ENCODE measurements at places on chromosomes 3 and 15. TPM values are rescaled to one million over a fixed set of nuclear protein-coding genes. Genes with fewer than 3 reads are reported as not detected.

- no peak overlapping the region for H3K4me3 ChIP-seq
- no peak for DNase-seq
- H3K36me3 ChIP-seq = no peaks in the 10 kb centered on the region
- no peaks in the 10 kb centered on the region for H3K27me3 ChIP-seq
- H3K4me1 ChIP-seq = no peaks in the 10 kb centered on the region
- H3K27ac ChIP-seq = no peak overlapping the region
Observed at GRCh38 chr3:112304611-112305010, 10.6 kb upstream of the SLC9C1 start.

DNA sequence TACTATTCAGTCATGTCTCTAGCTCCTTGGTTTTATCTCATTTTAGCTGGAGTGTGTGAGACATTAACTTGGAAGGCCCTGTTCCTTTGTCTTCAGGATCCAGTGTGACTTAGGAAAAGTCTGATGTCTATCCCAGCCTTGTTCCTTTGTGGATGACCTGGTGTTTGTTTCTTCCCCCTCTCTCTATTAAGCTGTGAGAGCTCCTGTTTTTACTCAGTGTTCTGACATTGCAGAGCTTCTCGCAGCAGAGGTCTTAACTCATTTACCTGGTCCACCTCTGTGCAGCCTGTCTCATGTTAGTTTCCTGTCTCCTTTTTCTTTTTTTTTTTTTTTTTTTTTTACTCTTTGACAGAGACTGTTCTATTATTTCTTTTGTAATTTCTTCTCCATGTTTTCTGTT, 43.1 kb downstream of the KLF13 start:
- H3K27me3 ChIP-seq = no peaks in the 10 kb centered on the region
- no peak for DNase-seq
- peaks cover 31% of the 10 kb centered on the region for H3K36me3 ChIP-seq
- peak overlapping the region; percentile 55 for H3K4me3 ChIP-seq

DNA sequence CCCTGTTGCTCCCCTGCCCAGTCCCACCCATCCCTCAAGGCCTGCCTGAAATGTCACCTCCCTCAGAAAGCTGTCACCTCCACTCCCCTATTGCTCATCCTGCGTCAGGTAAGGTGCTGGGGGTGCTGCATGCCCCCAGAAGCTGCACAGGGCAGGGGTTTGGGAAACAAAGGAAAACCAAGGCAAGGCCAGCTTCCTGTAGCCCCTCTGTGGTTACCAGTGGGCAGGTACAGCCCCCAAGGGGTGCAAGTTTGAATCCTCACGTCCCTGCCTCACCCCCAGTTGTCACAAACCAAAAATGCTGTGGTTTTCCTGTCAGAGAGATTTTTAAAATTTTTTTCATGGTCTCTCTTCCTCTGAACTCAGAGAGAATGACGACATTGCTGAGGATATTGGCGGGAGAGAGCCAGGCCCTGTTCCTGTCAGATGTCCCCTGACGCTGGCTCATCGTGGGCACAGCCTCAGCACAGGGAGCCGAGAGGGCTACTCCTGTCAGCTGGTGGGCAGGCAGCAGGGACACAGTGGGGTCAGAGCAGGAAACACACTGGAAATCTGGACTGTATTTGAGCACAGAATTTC, 27.0 kb downstream of the PSTPIP1 start:
- H3K27me3 ChIP-seq = no peaks in the 10 kb centered on the region
- DNase-seq = peak; percentile 55

DNA sequence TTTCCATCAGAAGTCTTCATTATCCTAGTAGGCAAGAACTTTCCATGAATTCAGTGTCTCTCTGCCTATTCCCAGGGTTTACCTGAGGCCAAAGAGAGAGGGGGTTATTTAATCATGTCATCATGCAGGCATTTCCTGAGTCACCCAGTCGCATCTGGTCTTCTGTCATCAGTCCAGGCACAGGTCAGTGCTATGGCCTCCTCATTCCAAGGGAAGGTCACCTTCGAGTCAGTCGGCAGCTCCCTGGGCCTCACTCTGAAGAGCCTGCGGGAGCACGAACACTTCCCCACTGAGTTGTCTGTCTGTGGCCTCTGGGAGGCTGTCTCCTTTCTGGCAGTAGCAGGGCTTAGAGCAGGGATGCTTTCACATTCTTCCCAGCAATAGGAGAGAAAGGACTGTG, 26.2 kb upstream of the LRTM1 start:
- H3K27ac ChIP-seq = no peak overlapping the region
- no peak overlapping the region for H3K4me3 ChIP-seq
- no peaks in the 10 kb centered on the region for H3K36me3 ChIP-seq
- no peaks in the 10 kb centered on the region for H3K4me1 ChIP-seq

DNA sequence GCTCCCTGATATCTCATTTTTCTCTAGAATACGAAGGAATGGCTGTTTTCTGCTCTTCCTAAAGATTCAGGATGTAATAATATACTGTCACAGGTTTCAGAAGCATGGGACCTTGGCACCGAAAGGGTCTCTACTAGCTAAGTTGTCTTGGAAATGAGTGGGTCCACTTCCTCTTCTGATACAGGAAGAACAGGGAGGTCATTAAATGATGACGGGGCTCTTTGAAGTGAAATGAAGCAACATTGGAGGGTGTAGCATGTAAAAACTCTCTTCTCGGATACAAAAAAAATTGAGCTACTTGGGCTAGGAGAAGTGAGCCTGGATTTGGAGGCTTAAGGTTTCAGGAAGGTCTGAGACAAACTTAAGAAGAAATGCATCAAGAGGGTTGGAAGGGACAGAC, 349.8 kb upstream of the TPRG1 start:
- H3K4me1 ChIP-seq = peaks cover 16% of the 10 kb centered on the region
- H3K27me3 ChIP-seq = no peaks in the 10 kb centered on the region
- H3K27ac ChIP-seq = no peak overlapping the region
- H3K36me3 ChIP-seq = no peaks in the 10 kb centered on the region

GRCh38 chr3:131988209-131988608, 46.6 kb downstream of the CPNE4 start:
- DNase-seq = no peak
- H3K4me1 ChIP-seq = no peaks in the 10 kb centered on the region
- H3K36me3 ChIP-seq = peaks cover 5% of the 10 kb centered on the region
- no peak overlapping the region for H3K27ac ChIP-seq
- peaks cover 9% of the 10 kb centered on the region for H3K27me3 ChIP-seq

GRCh38 chr3:146161663-146162002, 649 bp upstream of the PLOD2 start:
- no peak overlapping the region for H3K27ac ChIP-seq
- peaks cover 2% of the 10 kb centered on the region for H3K36me3 ChIP-seq
- peaks cover 70% of the 10 kb centered on the region for H3K27me3 ChIP-seq
- H3K4me1 ChIP-seq = peaks cover 10% of the 10 kb centered on the region
- H3K4me3 ChIP-seq = peak overlapping the region; percentile 68
- no peak for DNase-seq

DNA sequence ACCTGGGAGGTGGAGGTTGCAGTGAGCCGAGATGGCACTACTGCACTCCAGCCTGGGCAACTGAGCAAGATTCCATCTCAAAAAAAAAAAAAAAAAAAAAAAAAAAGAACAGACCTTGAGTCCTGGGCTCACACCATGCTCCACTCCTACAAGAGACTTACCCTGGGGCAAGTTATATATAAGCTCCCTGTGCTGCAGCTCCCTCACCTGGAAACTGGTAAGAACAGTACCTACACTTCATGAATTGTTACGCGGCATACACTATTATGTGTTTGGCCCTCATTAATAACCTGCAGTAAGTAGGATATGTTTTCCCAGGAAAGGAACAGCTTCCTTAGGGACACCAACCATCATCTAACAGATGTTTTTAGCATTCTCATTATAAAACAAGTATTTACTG, 119.6 kb downstream of the FMN1 start:
- H3K27me3 ChIP-seq = no peaks in the 10 kb centered on the region
- H3K4me1 ChIP-seq = no peaks in the 10 kb centered on the region
- H3K27ac ChIP-seq = no peak overlapping the region
- H3K4me3 ChIP-seq = no peak overlapping the region

DNA sequence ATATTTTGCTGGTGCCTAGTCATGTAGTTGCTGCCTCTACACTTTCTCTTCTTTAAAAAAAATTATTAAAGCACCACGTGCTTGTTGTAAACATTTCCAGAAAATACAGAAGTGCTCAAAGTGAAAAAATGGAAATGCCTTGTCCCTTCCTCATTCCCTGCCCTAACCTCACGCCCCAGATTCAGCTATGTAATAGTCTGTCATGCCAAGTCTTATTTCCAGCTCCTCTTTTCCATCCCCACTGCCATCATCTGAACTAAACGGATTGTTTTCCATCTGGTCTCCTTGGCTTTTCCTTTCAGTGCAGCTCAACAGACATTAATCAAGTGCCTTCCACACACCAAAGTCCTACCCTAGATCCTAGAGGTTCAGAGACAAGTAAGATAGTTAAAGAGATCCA, 15.5 kb downstream of the ZNF774 start:
- no peaks in the 10 kb centered on the region for H3K36me3 ChIP-seq
- peaks cover 11% of the 10 kb centered on the region for H3K4me1 ChIP-seq
- no peak for DNase-seq
- H3K4me3 ChIP-seq = no peak overlapping the region

DNA sequence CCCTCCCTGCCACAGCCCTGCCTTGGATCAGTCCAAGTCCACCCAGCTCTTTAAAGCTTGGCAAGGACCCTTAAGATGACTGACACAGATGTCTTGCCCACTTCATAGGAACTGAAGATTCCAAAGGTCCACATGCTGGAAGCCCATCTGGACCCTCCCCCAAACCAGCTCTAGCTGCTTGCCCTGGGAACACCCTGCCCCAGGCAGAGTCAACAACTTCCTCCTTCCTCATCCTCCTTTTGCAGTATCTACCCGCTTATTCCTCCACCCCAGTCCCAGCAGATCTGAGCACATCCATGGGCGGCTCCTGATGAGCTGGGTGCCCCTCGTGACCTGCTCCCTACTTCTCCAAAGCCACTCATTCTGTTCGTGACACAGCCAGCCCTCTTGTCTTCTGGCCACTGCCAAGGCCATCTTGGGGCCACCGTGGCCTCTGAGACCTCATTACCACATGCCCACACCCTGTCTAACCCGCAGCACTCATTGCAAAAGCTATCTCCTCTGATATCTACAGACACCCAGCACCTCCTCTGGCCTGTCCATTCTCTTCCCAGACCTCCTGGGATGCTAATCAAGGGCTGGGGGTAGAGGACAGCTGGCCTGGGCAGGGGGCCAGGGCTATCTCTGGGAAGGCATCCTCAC, 2.0 kb upstream of the PFKFB4 start:
- peaks cover 9% of the 10 kb centered on the region for H3K27me3 ChIP-seq
- H3K4me3 ChIP-seq = peak overlapping the region; percentile 25
- H3K4me1 ChIP-seq = peaks cover 38% of the 10 kb centered on the region
- DNase-seq = no peak

DNA sequence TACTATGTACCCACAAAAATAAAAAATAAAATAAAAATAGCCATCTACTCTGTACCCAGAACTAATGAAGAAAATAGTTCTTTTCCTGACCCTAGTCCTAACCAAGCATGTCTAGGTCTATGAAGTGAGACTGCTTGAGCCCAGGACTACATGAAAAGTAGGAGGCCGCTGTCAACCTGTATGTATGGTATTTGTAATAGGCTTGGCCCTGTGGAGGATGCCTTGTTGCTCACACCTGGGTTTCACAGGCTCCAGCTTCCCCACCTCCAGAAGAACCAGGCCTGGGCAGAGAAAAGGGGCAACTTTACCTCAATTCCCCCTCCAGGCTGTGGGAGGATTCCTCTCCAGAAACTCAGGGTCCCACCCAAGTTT, 6.8 kb upstream of the PKM start:
- peak overlapping the region; percentile 85 for H3K4me3 ChIP-seq
- no peaks in the 10 kb centered on the region for H3K27me3 ChIP-seq
- no peak for DNase-seq
- peaks cover 56% of the 10 kb centered on the region for H3K4me1 ChIP-seq
- H3K36me3 ChIP-seq = peaks cover 2% of the 10 kb centered on the region

CFAP92 gene
- total RNA-seq = 1.1 TPM

PRR20G gene
- not detected for total RNA-seq

PTPN23 gene
- total RNA-seq = 38.8 TPM

NEK10 gene
- 0.36 TPM for total RNA-seq

CCR3 gene
- total RNA-seq = not detected

TF gene
- 1.7 TPM for total RNA-seq

GPR62 gene
- 0.10 TPM for total RNA-seq
